ENCODE measurements at places on chromosomes 6 and 20.
A peak's percentile ranks its signal among the peaks of the same experiment; 100 is the strongest.

GRCh38 chr20:40855269-40855668 is 166.2 kb upstream of the MAFB start:
- DNase-seq = no peak

- peak; percentile 49 for DNase-seq
Observed at GRCh38 chr6:52233975-52234823, 10.1 kb downstream of the IL17F start.

DNA sequence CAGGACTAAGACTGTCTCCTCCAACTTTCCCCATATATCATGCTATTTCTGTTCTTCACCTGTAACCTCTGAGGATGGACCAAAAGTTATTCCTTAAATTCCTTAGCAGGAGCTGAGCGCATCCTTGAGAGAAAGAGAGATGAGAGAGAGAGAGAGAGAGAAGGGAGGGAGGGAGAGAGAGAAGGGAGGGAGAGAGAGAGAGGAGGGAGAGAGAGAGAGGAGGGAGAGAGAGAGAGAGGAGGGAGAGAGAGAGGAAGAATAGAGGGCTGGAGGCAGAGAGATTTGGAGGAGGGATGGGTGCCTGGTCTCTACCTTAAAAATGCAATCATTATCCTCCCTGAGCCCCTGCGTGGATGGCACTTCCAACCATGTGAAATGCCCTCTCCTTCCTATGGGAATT is 73.6 kb downstream of the BMP2 start:
- no peak for DNase-seq

DNA sequence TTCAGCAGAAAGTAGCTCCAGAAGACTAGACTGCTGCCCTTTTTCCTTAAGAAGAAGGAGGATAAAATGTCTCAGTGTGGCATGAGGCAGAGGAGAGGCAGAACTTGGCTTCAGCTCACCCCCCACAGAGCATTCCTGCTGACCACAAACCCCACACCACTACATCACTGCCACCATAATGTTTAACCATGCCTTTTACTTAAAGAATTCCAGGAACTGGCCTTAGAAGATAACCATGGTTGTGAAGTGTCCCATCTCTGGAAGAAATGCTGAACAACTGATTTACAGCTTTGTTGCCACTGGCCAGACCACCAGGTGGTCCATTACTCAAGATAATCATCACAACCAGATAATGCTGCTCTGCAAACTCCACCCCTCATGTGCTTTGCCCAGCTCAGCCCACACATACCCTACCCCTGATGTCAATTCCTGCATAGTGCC is 154.1 kb downstream of the CD24 start:
- peak; percentile 17 for DNase-seq

- DNase-seq = no peak
Observed at GRCh38 chr6:113595911-113596376, 261.2 kb upstream of the MARCKS start.

- DNase-seq = no peak
Observed at GRCh38 chr6:14571746-14572145, 454.2 kb downstream of the CD83 start.

Measured in KBM-7 (cell line).